Pons (tissue), 1 donor: ENCODE measurements at places on chromosomes 12 and 14.

DNA sequence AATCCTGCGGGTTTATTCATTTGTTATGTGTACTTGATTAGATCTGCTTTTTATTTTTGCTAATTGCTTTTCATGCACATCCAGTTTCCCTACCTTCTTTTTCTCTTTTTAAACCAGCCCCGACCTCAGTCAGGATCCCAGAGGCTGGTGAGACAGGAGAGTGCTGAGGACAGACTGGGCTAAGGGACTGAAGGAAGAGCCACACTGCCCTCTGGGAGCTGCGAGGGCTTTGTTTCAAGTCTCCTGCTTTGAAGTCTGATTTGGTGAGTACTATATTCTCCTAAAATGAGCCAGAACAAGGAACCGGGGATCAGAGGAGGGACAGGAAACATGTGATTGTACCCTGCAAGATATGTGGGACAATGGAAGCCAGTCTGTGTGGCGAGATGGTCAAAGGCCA is 23.9 kb downstream of the PRICKLE1 start:
- DNase-seq: no peak

GRCh38 chr12:10667581-10667980 is 6.3 kb downstream of the STYK1 start:
- DNase-seq: no peak

GRCh38 chr12:27213830-27214787 is 30.0 kb upstream of the STK38L start:
- no peak for DNase-seq

GRCh38 chr14:71555654-71556559 is 376.3 kb upstream of the RGS6 start:
- no peak for DNase-seq

- no peak for DNase-seq
These were observed 44.5 kb downstream of the CHGA start for GRCh38 chr14:92967346-92967926.

GRCh38 chr14:56189307-56189706 is 71.1 kb downstream of the PELI2 start:
- no peak for DNase-seq

DNA sequence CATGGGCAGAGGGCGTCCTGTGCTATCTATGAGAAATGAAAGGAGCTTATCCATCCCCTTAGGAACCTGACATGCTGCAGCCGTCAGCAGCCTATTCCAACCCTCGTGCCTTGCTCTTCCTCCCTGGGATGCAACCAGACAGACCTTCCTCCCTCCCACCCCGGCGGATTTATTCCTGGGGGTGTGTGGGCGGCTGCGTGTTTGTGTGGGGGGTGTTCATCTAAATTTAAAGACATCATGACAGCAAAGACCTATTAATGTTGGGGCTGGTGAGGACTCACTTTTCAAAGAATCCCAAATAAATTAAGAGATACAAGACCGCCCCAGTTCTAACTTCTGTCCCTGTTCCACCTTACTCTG is 52.0 kb downstream of the WSCD2 start:
- no peak for DNase-seq

- no peak for DNase-seq
These were observed 168.7 kb upstream of the HIF1A start for GRCh38 chr14:61526405-61527312.

DNA sequence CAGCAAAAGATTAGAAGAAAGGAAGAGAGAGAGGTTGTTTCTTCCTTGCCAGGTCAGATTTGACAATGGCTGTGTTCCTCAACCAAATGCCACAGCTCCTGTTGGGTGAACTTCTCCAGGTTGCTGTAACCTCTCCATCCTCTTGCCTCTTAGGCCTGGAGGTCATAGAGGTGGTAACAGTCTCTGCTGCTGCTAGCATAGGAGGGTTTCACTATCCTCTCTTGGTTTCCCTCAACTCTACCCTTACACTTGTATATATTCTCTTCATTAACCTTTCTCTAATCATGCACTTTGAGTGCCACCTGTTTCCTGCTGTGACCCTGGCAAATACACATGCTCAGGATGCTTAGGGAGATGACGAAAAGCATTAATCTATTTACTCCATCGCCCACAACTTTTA is 67.7 kb upstream of the HIF1A start:
- no peak for DNase-seq
